Mesenteric fat pad (tissue), 1 donor: ENCODE measurements at places on chromosomes 6 and 20.

- DNase-seq: no peak
These were observed 436.6 kb downstream of the PRKN start for GRCh38 chr6:162290846-162291465.

GRCh38 chr20:20743511-20744169 is 31.2 kb upstream of the RALGAPA2 start:
- no peak for DNase-seq

DNA sequence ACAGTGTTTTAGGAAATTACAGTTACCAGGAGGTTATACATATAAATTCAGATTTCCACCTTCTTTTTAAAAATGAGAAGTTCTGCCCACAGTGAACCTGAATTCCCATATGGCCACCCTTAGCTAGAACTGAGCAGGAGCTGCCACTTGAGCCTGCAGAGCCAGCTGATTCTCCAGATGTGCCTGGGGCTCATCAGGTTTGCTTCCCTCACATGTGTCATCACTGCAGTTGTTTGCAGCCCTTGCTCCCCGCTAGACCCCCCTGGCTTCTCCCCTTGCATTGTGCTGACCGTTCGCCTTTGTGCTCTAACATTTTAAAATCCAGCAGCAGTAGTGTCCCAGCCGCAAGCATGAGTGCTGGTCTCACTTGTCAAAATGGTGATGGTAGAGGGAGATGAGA is 131.1 kb downstream of the UTRN start:
- DNase-seq: no peak

GRCh38 chr20:35643045-35643444 is 21.7 kb downstream of the CPNE1 start:
- no peak for DNase-seq

DNA sequence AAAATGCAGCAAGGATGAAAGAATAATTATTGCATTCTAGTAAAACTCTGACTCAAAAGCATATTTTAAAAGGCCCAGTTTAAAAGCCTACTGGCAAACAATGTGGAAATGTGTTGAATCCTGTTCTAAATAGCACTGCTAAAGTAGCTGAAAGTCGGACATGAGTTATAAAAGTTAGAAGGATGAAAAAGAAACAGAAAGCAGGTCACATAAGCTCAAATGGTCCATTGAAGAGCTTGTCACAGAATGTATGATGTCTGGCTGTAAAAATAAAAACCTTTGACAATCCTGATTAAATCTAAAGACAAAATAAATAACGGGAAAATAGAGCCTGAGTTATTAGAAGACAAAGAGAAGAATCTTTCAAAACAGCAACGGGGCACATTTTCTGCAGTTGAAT is 218.6 kb upstream of the UFL1 start:
- DNase-seq: no peak

DNA sequence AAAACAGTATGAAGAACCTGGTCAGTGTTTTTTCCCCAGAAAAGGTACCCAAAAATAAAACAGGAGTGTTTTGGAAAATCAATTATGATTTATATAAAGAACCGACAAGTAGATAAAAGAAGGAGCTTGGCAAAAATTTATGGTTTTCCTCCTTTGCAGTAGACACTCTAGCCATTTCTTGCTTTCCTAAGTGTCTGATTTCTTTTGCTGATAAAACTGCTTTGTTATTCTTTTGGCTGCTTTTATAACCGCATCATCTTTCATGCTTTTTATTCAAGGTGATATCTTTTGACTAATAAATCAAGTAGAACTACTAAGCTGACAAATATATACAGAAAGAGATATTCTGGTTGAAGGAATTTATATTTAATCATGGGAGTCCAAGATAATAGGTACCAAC is 16.6 kb downstream of the ATG5 start:
- no peak for DNase-seq

- DNase-seq: no peak
These were observed 672 bp downstream of the PREX1 start for GRCh38 chr20:48826883-48827771.

DNA sequence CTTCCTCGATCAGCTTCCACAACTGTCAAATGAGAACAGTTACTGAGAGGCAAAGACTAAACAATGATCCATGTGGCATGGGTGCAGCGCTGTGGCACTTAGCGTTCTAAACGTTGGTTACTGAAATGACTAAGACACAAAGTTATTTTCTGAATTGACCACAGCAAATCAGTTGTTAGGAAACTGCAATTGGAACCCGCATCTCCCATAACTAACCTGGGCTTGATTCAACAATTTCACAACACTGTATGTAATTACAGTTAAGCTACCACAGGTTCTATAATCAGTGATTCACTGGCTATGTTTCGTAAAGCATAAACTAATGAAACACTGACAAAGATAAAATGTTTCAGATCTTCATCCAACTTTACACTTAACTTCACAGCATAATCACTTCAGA is 12.5 kb downstream of the WDR27 start:
- no peak for DNase-seq

DNA sequence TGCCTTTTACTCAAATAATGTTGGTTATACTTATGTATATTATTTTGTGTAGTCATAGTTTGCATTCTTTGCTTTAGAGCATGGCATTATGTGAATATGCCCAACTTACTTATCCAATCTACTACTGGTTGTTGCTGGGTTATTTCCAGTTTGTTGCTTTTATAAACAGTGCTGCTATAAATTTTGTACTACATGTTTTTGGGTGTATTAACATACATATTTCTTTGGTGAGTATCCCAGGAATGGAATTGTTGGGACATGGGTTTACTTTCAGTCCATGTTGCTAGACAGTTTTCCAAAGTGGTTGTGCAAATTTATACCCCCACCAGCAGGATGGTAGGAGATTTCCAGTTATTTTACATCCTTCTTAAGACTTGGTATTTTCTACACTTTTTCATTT is 157.1 kb upstream of the THEMIS start:
- DNase-seq: no peak

- no peak for DNase-seq
These were observed 1.0 kb downstream of the NUDT3 start for GRCh38 chr6:34391473-34391785.
